Thoracic aorta endothelial cell (primary cell): ENCODE measurements at places on chromosomes 12 and 14. TPM values are rescaled to one million over a fixed set of nuclear protein-coding genes. Genes with fewer than 3 reads are reported as not detected.

The KLRC3 gene
- total RNA-seq: 0.13 TPM in 1 of 2 replicates, not detected in the other

The ASIC1 gene
- total RNA-seq: 0.27 and 1.1 TPM in 2 replicates

The KRT71 gene
- not detected in 2 replicates for total RNA-seq

The TM7SF3 gene
- total RNA-seq: 92.8 and 109 TPM in 2 replicates

The DHRS2 gene
- total RNA-seq: 0.27 and 1.5 TPM in 2 replicates

The ACRBP gene
- total RNA-seq: 0.50 and 0.53 TPM in 2 replicates

The PRKAB1 gene
- total RNA-seq: 11.3 and 12.8 TPM in 2 replicates

The ENDOU gene
- 0.13 TPM in 1 of 2 replicates, not detected in the other for total RNA-seq

The UBR7 gene
- 38.0 and 44.4 TPM in 2 replicates for total RNA-seq

The NACA gene
- 1,195 and 1,204 TPM in 2 replicates for total RNA-seq

The SSTR1 gene
- 1.2 and 2.9 TPM in 2 replicates for total RNA-seq

The SLC41A2 gene
- total RNA-seq: 16.0 and 26.8 TPM in 2 replicates

The FAM222A gene
- 0.50 and 0.93 TPM in 2 replicates for total RNA-seq

The BMP4 gene
- total RNA-seq: 63.2 and 98.1 TPM in 2 replicates

The KICS2 gene
- 6.3 and 7.8 TPM in 2 replicates for total RNA-seq

The VWF gene
- 364 and 1,119 TPM in 2 replicates for total RNA-seq

The METAP2 gene
- total RNA-seq: 121 TPM in 2 replicates

The ACSM4 gene
- not detected in 2 replicates for total RNA-seq

The STAC3 gene
- total RNA-seq: not detected in 2 replicates

The FAM186B gene
- total RNA-seq: 0.27 and 0.43 TPM in 2 replicates

The TRPV4 gene
- total RNA-seq: 0.80 and 1.7 TPM in 2 replicates

The GAS2L3 gene
- 58.5 and 74.2 TPM in 2 replicates for total RNA-seq

The PLBD2 gene
- total RNA-seq: 22.2 and 27.4 TPM in 2 replicates

The SERPINA9 gene
- not detected in 2 replicates for total RNA-seq

The TSPAN9 gene
- total RNA-seq: 41.6 and 46.1 TPM in 2 replicates

The TGM1 gene
- 1.1 and 1.2 TPM in 2 replicates for total RNA-seq

The FOXG1 gene
- 0.07 and 0.13 TPM in 2 replicates for total RNA-seq

The NTF3 gene
- total RNA-seq: not detected in 2 replicates

The TMTC3 gene
- total RNA-seq: 62.0 and 76.2 TPM in 2 replicates
